ENCODE measurements at places on chromosomes 3 and 15.

DNA sequence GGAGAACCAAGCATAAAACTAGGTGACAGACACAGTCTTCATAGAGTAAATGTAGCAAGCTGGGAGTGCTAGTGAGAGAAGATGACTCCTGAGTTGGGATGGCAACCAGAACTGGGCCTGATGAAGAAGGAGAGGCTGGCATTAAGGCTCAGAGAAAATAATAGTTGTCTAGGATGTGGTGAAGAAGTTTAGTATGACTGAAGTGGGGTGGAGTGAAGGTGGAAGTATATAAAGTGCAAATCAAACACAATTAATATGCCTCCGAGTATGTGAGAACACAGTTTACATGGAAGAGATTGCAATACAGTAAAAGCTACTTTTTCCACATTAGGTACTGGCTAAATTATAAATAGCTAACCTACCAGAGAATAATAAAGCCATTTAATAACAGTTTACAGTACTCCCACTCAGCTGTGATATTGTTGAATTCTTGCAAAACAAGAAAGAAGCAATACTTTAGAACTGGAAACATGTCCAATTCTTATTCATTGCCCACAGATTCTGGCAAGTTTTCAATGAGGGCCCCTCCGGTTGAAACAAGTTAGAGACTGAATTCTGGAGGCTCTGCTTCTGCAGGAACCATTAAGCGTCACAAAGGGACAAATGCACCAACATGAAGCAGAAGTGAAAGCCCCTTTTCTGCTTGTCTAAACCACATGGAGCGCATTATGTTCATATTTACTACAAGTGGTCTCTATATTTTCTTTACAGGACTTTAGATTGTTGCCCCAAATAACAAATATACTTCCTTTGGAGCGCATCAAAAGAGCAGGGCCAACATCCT, 243.7 kb downstream of the SLC9A9 start:
- DNase-seq = peak; percentile 57

GRCh38 chr3:32481791-32482631, 20.6 kb downstream of the CMTM6 start:
- DNase-seq = peak; percentile 3

GRCh38 chr3:46141813-46142212, 66.3 kb downstream of the CCR1 start:
- peak; percentile 83 for DNase-seq

DNA sequence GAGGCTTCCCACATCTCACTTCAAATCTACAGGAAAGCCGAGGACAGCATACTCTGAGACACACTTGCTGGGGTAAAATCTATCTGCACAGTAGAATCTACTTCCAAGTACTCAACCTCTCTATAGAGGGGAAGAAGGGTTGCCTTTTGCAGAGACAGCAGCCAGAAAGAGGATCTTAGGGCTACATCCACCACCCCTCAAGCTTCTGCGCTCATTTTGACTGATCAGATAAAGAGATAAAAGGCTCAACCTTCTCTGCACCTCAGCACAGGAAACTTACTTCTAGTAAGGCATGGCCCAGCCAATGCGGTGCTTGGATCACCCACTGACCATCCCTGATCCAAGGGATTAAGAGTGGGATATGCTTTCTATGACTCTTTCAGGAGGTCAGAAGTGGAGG, 6.9 kb upstream of the SLC9A9 start:
- DNase-seq = no peak

GRCh38 chr3:136463170-136463569, 213.0 kb downstream of the PCCB start:
- DNase-seq = no peak

DNA sequence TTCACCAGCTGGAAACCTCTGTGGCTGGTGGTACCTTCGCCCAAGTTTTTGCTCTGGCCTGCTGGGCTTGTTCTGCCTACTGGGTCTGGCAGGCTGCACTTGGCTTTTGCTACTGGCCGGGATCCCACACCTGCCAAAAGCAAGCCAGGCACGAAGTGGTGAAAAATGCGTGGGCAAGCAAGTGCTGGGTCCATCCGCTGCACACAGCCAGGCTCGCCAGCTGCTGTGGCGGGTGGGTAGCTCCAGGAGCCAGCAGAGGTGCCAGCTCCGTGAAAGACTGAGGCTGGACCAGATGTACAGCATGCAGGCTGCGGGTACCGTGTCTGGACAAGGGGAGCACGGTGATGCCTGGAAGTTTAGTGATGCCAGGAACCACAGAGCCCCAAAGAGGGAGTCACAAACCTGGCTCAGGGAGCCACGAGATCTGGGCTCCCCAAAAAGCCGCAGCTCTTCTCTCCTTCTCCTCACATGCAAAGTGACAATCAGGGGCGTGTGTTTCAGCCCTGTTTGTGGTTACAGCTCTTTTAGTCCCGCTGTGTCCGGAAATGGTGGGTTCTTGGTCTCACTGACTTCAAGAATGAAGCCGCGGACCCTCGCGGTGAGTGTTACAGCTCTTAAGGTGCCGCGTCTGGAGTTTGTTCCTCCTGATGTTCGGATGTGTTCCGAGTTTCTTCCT, 1455.6 kb upstream of the GBE1 start:
- DNase-seq = no peak

DNA sequence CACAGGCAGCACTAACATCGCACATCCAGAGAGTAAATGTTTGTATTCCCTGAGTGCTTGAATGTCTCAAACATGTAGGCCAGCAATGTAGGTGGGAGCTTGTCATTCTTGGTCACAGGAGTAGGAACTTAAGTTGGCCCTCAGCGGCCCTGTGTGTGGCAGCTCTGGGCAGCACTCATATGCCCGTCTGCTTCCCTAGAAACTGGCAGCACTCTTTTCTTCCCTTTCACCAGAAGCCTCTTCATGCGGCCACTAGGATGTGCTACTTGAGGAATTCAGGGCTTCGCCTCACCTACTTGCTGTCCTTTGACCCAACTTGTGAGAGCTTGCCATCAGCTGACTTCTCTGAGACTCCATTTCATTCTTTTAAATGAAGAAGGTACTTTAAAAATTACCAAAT, 69.5 kb downstream of the TIPARP start:
- DNase-seq = no peak

DNA sequence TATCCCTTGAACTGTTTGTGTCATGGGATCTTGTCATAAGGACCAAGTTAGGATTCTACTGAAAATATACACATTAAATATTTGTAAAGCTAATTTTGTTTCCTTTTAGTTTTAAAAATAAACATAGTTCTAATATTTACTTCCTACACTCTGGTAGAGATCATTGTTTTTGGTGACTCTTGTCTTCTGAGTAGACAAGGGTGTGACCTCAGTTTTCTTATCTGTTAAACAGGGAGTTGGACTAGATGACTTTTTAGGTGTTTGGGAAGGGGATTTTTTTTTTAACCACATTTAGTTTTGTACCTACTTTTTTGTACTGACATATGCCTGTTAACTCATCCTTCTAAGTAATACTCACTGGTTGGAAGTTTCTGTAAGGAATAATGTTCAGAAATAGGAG, 30.8 kb downstream of the PLS1 start:
- no peak for DNase-seq

- no peak for DNase-seq
Observed at GRCh38 chr15:60128000-60128376, 123.9 kb downstream of the FOXB1 start.

DNA sequence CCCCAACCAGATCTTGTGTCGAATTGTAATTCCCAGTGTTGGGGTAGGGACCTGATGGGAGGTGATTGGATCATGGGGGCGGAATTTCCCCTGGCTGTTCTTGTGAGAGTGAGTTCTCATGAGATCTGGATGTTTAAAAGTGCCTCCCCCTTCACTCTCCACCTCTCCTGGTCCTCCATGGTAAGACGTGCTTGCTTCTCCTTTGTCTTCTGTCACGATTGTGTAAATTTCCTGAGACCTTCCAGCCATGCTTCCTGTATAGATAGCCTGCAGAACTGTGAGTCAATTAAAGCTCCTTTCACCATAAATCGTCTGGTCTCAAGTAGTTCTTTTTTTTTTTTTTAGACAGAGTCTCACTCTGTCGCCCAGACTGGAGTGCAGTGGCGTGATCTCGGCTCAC, 42.3 kb downstream of the NR1D2 start:
- DNase-seq = peak; percentile 85

- no peak for DNase-seq
Observed at GRCh38 chr15:91424001-91424400, 323.9 kb downstream of the SV2B start.

DNA sequence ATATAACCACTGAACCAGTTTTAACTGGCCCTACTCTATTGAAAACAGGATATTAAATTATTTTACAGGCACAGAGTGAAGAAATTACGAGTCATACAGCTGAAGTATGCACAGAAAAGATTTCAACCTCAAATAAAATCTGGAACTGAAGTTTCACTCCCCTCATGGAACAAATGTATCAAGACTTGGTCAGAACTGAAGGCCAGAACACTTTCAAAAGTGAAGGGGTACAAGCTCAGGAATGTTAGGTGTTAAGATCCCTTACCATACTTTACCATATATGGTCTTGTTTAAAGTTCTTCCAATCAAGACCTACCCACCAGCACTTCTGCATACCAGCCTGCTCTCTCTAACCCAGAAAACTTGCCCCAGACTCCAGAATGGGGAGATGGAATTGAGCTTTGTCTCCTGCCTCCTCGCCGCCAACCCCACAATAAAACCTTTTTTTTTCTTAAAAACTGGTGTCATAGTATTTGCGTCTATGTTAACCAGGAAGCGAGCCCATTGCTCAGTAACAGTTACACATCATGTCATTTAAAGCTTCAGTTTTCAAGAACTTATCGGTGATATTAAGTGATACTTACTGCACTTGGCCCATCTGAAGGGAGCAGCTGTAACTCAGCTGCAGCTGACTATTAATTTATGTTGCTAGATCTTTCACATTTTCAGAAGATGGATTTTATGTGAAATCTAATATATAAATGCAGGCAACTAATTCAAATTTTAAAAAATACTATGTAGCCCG, 59.9 kb downstream of the OXSM start:
- no peak for DNase-seq

- no peak for DNase-seq
Observed at GRCh38 chr3:88640581-88640980, 466.8 kb upstream of the EPHA3 start.

- DNase-seq = no peak
Observed at GRCh38 chr15:72117486-72118016, 399 bp downstream of the MYO9A start.

DNA sequence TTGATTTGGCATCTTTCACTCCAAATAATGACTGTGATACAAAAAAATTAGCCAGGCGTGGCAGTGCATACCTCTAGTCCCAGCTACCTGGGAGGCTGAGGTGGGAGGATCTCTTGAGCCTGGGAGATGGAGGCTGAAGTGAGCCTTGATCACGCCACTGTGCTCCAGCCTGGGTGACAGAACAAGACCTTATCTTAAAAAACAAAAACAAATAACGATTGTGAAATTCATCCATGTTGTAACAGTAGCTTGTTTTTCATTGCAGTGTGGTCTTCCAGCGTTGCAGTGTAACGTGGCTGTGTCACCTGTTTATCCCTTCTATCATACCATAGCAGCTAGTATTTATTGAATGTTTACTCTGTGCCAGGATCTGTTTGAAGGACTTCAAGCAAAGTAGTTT, 120.9 kb downstream of the ITPR1 start:
- no peak for DNase-seq

DNA sequence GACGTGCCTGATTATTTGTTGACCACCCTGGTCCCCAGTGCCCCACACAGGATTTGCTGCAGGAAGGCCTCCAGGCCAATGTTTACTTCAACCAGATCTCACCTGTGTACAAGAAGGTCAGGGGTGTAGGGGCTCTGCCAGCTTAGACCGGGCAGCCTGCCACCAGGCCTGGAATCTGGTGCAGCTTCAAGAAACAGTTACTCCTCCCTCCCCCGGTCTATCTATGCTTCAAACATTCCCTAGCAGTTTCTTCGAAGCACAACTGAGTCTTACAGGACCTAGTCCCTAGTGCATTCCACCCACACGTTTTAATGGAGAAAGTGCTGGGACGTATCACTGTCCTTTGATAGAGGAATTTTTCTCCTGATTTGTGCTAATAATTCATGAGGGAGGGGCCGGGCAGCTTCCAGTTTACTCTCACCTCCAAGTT, 8.0 kb downstream of the SH3BP5 start:
- no peak for DNase-seq

DNA sequence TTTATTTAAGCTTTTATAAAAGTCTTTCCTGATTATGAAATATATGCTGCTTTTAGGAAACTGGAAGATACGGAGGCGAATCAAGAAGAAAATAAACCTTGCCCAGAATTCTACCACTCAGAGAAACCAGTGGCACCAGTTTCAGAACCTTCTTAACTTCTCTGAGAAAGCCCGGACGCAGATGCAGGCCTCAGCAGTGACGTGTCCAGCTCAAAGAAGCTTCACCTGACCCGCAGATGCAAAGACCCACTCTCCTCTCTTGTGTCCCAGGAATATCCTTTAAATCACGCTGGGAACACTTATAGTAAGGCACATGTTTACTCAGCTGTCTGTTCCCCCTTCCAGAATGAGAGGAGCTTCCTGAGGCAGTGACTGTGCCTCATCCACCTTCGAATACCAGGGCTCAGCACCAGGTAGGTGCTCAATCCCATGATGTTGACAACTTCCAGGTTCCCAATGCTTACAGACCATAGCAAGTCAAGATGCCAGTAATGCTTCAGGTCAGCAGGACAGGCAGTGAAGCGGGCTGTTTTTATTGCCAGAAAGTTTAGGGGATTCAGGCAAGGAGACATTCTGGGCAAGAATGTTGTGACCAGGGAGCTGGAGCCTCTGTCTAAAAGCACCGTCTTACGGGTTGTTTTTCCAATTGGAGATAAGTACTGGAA, 39.9 kb upstream of the LDHAL6B start:
- no peak for DNase-seq

GRCh38 chr3:12343047-12343501, 54.2 kb downstream of the PPARG start:
- DNase-seq = no peak

DNA sequence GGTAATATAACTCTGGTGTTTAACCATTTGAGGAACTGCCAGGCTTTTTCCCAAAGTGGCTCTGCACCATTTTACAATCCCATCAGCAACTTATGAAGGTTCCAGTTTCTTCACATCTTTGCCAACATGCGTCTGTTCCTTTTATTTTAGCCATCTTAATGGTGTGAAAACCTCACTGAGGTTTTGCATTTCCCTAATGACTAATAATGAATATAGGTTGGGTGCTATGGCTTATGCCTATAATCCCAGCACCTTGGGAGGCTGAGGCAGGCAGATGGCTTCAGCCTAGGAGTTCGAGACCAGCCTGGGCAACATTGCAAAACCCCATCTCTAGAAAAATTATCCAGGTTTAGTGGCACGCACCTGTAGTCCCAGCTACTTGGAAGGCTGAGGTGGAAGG, 210.6 kb downstream of the TCF12 start:
- no peak for DNase-seq
